ENCODE measurements at places on chromosomes 7 and 10. TPM values are rescaled to one million over a fixed set of nuclear protein-coding genes. Genes with fewer than 3 reads are reported as not detected.

The KNDC1 gene
- 2.6 TPM for total RNA-seq

The METTL27 gene
- 2.1 TPM for total RNA-seq

The CCL24 gene
- total RNA-seq = not detected

The BTAF1 gene
- 29.2 TPM for total RNA-seq

The MACC1 gene
- total RNA-seq = 2.0 TPM

The WDFY4 gene
- total RNA-seq = 0.25 TPM

The ABCF2 gene
- 53.2 TPM for total RNA-seq

The PSD gene
- total RNA-seq = 8.8 TPM

The PRF1 gene
- total RNA-seq = 0.14 TPM

GRCh38 chr10:48252354-48252650, 22.2 kb downstream of the FRMPD2 start:
- DNase-seq = no peak
- H3K36me3 ChIP-seq = no peaks in the 10 kb centered on the region
- H3K27ac ChIP-seq = no peak overlapping the region
- peaks cover 10% of the 10 kb centered on the region for H3K27me3 ChIP-seq

- peaks cover 4% of the 10 kb centered on the region for H3K27me3 ChIP-seq
- DNase-seq = no peak
- no peak overlapping the region for H3K27ac ChIP-seq
- no peaks in the 10 kb centered on the region for H3K4me1 ChIP-seq
- no peaks in the 10 kb centered on the region for H3K36me3 ChIP-seq
- no peak overlapping the region for H3K4me3 ChIP-seq
Observed at GRCh38 chr10:70905071-70906021, 17.0 kb upstream of the PCBD1 start.

- H3K4me1 ChIP-seq = no peaks in the 10 kb centered on the region
- H3K36me3 ChIP-seq = no peaks in the 10 kb centered on the region
- no peaks in the 10 kb centered on the region for H3K27me3 ChIP-seq
- no peak overlapping the region for H3K4me3 ChIP-seq
- no peak for DNase-seq
- H3K27ac ChIP-seq = no peak overlapping the region
Observed at GRCh38 chr10:129048513-129048912, 418.5 kb upstream of the MGMT start.

- no peak overlapping the region for H3K4me3 ChIP-seq
- DNase-seq = no peak
- H3K27ac ChIP-seq = no peak overlapping the region
- H3K36me3 ChIP-seq = no peaks in the 10 kb centered on the region
Observed at GRCh38 chr7:77822269-77822668, 23.7 kb downstream of the PHTF2 start.

DNA sequence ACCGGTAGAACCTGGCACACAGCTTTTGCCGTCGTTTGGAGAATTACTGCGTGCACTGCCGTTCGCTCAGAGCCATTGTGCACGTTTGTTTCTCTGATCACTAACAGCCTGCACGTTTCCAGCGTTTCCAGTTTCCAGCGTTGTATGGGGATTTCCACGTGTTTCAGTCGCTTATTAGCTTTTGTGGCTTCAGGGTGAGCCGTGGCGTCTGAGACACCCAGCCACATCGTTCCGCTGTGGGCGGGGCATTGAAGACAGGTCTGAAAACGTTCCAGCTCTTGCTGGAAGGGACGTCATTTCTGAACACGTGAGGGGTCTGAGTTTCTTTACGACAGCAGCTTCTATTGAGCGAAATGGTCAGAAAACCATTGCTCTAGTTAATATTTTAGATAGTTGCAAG, 164.8 kb downstream of the DNAJB6 start:
- no peaks in the 10 kb centered on the region for H3K4me1 ChIP-seq
- H3K27me3 ChIP-seq = no peaks in the 10 kb centered on the region
- H3K4me3 ChIP-seq = no peak overlapping the region
- H3K27ac ChIP-seq = no peak overlapping the region

DNA sequence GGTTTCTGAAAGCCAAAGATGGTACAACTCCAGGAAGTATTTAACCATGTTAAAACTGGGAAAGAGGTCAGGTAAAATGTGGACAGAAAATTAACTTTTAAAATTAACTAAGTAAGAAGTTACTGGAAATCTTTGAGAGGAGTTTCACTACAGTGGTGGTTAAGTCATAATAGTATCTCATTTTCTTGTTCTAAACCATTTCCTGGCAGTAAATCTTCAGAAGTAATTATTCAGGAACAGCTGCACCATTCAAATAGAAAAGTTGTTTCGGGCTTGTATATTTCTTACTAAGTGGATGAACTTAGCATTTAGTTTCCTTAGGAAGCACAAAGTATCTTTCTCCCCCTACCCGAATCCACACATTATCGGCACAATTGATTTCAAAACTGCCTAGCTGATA, 27.1 kb downstream of the COPG2 start:
- no peak overlapping the region for H3K27ac ChIP-seq
- H3K36me3 ChIP-seq = no peaks in the 10 kb centered on the region
- DNase-seq = no peak
- no peak overlapping the region for H3K4me3 ChIP-seq

GRCh38 chr7:71937840-71938371, 474.2 kb downstream of the CALN1 start:
- DNase-seq = no peak
- no peak overlapping the region for H3K4me3 ChIP-seq
- no peak overlapping the region for H3K27ac ChIP-seq
- H3K4me1 ChIP-seq = no peaks in the 10 kb centered on the region
- H3K27me3 ChIP-seq = no peaks in the 10 kb centered on the region

DNA sequence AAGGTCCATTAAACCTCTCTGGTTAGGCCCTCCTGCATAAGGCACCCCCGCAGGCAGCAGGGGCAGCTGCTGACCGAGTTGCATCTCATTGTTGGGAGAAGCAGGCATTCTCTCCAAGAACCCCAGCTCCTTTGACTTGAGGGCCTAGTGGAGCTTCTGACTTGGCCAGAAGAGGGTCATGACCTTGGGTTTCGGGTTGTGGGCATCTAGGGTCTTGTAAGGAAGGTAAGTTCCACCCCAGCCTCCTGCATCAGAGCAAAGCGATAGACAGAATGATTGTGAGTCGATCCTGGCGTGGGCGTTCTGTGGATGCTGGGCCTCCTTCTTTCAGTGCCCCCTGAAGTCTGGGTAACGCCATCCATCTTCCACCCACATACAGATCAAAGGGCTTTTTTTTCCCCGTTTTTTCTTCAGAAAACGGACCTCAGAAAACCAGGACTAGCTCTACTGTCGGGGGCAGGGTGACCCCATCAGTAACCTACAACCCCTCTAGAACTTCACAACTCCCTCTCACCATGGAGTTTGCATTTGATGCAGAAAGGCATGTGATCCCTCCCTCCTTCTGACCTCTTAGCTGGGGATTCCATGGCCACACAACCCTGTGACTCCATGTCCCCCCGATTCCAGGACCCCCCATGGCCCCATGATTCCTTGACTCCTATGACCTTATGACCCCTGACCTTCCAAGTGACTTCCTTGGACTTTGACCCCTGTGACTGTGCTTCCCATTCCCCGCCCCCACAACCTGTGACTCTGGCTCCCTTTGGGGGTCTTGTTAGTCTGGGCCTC, 3.0 kb downstream of the SEMA4G start:
- H3K4me1 ChIP-seq = peaks cover 8% of the 10 kb centered on the region
- no peaks in the 10 kb centered on the region for H3K27me3 ChIP-seq
- H3K36me3 ChIP-seq = no peaks in the 10 kb centered on the region
- no peak overlapping the region for H3K4me3 ChIP-seq

DNA sequence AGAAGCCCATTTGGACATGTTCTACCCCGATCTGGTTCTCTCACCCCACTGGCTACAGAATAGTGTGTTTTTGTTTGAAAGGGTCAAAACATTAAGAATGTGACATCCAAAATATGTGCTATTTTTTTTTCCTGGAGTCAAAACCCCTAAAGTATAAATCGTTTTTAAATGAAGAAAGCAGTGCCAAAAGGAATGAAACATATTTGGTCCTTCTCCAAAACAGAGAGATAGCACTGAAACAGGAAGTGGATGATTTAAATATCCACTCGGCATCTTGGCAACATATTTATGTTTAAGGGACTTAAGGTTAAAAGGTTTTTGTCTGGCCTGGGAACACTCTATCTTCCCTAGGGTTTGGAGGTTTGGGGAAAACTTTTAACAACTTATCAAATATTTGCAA, 32.3 kb downstream of the CALD1 start:
- no peak overlapping the region for H3K4me3 ChIP-seq
- no peaks in the 10 kb centered on the region for H3K27me3 ChIP-seq
- H3K36me3 ChIP-seq = peaks cover 49% of the 10 kb centered on the region
- H3K4me1 ChIP-seq = peaks cover 43% of the 10 kb centered on the region
- H3K27ac ChIP-seq = peak overlapping the region; percentile 16

- H3K27me3 ChIP-seq = no peaks in the 10 kb centered on the region
- peak; percentile 52 for DNase-seq
- H3K4me3 ChIP-seq = no peak overlapping the region
- peaks cover 10% of the 10 kb centered on the region for H3K4me1 ChIP-seq
- H3K36me3 ChIP-seq = no peaks in the 10 kb centered on the region
Observed at GRCh38 chr10:60237977-60238758, 151.5 kb downstream of the ANK3 start.

DNA sequence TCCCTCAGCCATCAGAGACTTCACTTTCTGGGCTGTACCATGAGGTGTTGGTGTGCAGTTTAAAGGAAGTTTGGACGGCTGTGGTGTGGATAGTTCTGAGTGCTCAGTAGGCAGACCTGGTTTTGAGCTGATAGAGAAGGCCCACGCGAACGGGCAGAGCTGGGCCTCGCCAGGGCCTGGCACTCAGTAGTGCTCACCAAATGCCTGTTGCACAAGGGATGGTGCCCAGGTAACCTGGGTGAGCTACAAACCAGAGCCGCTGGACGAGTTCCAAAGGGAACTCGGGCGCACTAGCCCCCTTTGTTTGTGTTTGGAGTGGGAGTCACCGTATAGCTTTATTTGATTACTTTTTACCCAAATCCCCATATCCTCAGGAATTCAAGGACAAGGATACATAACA, 95.5 kb downstream of the LHPP start:
- DNase-seq = no peak
- H3K27me3 ChIP-seq = peaks cover 7% of the 10 kb centered on the region
- H3K4me1 ChIP-seq = no peaks in the 10 kb centered on the region
- H3K27ac ChIP-seq = no peak overlapping the region
- H3K36me3 ChIP-seq = no peaks in the 10 kb centered on the region

GRCh38 chr10:56583316-56583715, 222.3 kb upstream of the ZWINT start:
- H3K36me3 ChIP-seq = no peaks in the 10 kb centered on the region
- no peaks in the 10 kb centered on the region for H3K4me1 ChIP-seq
- DNase-seq = no peak
- no peaks in the 10 kb centered on the region for H3K27me3 ChIP-seq
- no peak overlapping the region for H3K27ac ChIP-seq
- H3K4me3 ChIP-seq = no peak overlapping the region

DNA sequence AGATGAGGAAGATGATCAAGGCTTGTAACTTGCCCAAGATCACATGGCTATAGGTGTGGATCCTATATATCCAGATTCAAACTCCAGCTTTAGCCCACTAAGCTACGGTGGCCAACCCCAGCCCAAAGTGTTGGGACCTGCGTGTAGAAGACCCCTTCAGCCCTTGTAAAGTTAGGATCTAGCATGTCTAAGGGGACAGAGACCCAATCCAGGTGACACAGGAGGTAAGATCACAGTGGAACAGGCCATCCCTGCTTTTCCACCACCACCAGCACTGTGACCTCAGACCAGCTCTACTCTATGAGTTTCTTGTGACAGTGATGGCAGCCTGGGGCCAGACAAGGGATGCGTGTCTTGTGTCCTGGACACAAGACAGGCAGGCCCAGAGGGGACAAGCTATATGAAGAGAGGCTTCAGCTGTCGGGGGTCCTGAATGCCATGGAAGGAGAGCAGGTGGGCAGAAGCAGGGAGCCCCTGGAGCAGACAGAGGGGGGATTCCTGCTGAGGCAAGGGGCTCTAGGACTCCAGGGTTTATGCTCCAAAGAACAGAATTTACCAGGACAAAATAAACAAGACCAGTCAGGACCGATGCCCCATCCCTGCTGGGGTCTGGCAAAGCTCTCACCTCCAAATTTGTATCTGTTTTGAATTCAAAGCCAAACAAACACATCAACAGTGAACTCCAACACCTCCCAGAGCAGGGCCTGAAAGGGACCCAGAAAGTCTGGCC, 10.4 kb downstream of the GPRIN2 start:
- no peak overlapping the region for H3K27ac ChIP-seq
- no peaks in the 10 kb centered on the region for H3K36me3 ChIP-seq
- H3K27me3 ChIP-seq = peaks cover 20% of the 10 kb centered on the region
- H3K4me3 ChIP-seq = no peak overlapping the region
- no peaks in the 10 kb centered on the region for H3K4me1 ChIP-seq

- no peak for DNase-seq
- H3K4me3 ChIP-seq = no peak overlapping the region
Observed at GRCh38 chr10:125079091-125079600, 81.2 kb downstream of the CTBP2 start.

DNA sequence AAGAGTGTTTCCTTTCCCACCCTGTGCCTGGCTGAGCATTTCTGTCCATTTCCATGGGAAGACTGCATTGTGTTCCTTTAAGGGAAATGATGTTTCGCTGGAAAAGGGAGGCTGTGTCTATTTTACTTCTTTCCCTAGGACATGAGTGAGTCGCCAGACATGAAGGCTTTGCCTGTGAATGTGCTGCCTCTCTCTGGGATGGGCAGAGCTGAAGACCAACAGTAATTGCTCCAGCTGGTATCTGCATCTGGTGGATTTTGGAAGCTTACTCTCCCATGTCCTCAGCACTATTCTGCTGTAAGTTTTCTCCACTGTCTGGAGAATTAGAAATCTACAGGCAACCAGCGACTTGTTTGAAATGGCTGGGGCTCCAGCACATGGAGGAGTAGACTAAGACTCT, 264.6 kb upstream of the BMPER start:
- H3K27me3 ChIP-seq = no peaks in the 10 kb centered on the region
- H3K4me3 ChIP-seq = no peak overlapping the region
- no peaks in the 10 kb centered on the region for H3K4me1 ChIP-seq
- H3K27ac ChIP-seq = no peak overlapping the region
- DNase-seq = no peak

GRCh38 chr7:41501006-41501405, 201.9 kb downstream of the INHBA start:
- H3K27me3 ChIP-seq = no peaks in the 10 kb centered on the region
- peak; percentile 51 for DNase-seq
- no peak overlapping the region for H3K27ac ChIP-seq
- H3K4me3 ChIP-seq = no peak overlapping the region

DNA sequence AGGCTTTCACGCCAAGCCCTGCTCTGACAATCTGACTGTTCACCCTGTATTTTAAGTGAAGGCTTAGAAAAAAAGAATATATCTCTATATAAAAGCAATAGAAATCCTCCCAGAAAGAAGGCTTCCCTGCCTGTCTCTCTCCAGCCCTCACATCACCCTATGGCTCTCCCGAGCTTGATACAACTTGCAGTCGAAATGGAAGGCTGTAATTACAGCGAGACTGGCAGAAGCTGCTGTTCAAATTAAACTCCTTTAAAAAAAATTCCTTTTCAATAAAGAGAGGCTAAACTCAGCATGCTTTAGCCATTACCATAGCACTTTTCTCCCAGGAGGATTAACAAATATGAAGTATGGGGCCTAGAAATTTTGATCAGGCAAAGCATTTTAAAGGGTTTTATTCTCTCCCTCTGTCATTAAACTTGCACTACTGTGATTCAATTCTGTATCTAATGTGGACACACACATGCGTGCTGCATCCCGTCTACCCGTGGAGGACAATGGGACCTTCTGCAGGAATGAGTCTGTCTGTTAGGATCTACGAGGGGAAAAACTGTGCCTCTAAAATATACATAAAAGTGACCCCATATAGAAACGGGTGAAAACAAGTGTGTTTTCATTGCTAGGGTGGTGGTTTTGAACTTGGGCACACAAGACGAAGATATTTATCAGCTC, 223.8 kb downstream of the USP6NL start:
- no peaks in the 10 kb centered on the region for H3K36me3 ChIP-seq
- no peak overlapping the region for H3K4me3 ChIP-seq
- H3K27me3 ChIP-seq = peaks cover 3% of the 10 kb centered on the region
- no peak for DNase-seq
- H3K4me1 ChIP-seq = no peaks in the 10 kb centered on the region
- H3K27ac ChIP-seq = no peak overlapping the region
